ENCODE measurements at places on chromosomes 7 and 10.

GRCh38 chr7:124322561-124322960, 289.7 kb upstream of the TMEM229A start:
- no peak for DNase-seq

- no peak for DNase-seq
Measured at GRCh38 chr7:127900732-127901685, 130.2 kb downstream of the LRRC4 start.

GRCh38 chr10:130875116-130875515, 436.4 kb downstream of the TCERG1L start:
- no peak for DNase-seq

DNA sequence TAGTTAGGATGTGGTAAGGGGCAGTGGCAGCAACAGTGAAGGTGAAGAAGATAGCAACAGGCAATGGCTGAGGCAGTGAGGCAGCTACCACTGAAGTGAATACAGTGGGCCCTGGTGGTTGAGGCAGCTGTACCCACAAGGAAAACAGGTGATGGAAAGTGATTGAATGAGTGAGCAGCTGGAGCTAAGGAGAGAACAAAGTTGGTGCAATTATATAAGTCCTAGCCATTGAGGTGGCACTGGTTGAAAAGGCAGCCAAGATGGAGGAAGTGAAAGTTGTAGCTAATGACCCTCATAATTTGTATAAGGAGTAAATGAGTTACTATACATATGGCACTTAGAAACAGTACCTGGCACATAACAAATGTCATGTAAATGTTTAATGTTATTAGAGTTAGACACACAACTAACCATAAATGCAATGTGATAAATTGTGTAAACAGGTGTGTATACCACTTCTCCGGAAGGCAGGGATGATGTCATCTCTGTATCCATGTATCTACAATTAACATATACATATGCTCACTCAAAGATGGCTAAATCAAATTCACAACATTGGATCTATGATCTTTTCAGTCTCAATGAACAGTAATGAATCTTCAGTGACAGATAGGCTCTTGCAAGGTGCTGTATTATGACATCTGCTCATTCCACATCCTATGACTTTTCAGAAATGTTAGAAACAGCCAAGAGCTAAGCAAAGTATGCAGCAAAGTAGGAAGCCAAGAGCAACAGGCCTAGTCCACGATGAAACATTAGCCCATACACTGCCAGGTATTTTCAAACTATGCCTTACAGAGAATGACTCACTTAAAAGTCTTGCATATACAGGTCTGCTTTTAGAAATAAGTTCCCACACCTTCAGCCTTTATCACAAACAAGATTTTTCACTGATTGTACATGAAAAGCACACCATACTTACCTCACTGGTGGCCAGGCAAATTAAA, 10.7 kb downstream of the XPNPEP1 start:
- peak; percentile 72 for DNase-seq

- DNase-seq = peak; percentile 88
Measured at GRCh38 chr7:29488977-29489376, 74.7 kb upstream of the PRR15 start.

- DNase-seq = no peak
Measured at GRCh38 chr7:98603399-98603788, 13.7 kb upstream of the NPTX2 start.

DNA sequence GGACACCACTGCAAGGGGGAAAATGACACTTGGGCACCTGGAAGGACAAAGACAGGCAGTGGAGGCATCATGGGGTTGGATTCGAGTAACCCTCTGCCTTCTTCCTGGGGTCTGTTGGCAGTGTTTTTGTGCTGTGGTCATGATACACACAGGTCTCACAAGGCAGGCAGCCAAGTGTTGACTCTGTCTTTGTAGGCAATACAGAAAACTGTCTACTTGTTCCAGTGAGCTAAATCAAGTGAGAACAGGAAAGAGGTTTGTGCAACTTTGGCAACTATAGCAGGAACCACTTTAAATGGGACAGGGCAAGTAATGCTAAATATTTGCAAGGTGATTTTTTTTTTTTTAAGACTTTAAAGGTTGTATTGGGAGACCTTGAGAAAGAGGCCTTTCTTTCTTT, 578.6 kb upstream of the GALNT17 start:
- no peak for DNase-seq

DNA sequence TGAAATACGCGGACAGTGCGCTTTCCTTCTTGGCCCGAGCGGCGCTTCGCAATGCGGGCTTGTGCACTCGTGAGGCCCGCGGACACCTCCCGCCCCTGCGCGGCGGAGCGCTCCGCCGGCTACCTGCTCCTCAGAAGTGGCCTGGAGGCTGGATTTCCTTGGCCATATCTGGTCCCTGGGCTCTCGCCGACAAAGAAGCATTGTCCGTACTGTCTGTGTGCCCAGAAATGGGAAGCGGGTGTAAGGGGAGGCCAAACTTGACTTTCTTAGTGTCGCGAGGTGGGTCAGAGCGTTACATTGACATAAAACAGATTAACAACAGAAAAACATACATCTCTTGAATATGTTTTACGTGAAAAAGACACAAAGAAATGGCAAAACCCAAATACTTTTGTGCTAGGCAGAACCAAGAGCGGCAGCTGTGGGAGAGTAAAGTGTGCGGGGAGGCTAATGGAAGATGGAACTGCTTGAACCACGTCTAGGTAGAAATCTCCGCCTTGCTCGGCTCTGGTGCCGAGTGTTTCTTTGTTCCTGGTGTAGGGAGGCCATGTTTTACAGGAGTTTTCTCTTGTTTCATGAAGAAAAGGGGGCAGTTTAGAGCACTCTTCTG, 1.4 kb downstream of the LANCL2 start:
- peak; percentile 10 for DNase-seq

DNA sequence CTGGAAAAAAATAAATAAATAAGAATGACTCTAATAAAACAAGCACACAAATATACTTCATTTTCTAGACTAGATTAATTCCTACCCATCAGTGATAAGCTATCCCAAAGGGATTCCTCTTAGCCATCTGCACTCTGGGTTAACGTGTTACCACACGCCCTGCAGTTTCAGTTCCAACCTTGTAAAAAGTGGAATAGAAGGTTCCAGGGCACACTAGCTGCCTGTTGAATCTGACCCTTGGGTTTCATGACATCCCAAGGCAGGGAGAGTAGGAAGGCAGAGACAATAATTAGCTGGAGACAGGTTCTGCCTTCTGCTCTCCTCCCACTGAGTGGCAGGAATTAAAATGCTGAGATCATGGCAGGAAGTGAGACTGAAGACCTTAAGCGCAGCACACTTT, 33.5 kb downstream of the SLC37A3 start:
- no peak for DNase-seq

GRCh38 chr10:66440568-66440967, 485.3 kb upstream of the LRRTM3 start:
- DNase-seq = no peak

- no peak for DNase-seq
Measured at GRCh38 chr7:22040923-22041595, 95.4 kb upstream of the CDCA7L start.

Data from cardiac fibroblast (primary cell).